Keratinocyte (primary cell): ENCODE measurements at places on chromosomes 12 and 14.

DNA sequence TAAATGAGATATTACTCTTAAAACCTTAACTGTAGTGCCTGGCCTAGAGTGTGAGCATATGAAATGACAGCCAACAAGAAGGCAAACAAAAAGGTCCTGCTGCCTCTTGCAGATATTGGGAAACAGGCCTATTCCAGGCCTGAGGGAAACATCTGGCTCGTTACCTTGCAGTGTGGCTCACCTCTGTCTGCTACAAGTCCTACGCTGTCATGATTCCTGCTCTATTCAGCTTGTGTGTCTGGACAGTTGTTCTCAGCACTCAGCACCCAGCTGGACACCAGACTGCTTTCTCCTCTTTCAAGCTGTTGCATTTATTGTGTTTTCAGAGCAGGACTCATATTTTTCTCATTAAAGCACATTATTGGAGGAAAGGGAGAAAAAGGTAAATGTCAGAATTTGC lies 113.5 kb downstream of the TMTC2 start:
- no peak for DNase-seq

DNA sequence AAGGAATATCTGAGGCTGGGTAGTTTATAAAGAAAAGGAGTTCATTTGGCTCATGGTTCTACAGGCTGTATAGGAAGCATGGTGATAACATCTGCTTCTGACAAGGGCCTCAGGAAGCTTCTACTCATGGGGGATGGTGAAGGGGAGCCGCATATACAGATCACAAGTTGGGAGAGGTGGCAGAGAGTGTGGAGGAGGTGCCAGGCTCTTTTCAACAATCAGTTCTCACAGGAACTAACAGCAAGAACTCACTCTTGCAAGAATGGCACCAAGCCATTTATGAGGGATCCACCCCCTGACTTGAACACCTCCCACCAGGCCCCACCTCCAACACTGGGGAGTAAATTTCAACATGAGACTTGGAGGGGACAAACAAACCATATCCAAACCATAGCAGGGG lies 3.5 kb upstream of the TSPAN11 start:
- no peak for DNase-seq

- DNase-seq: no peak
Measured at GRCh38 chr12:52208424-52209165, 16.8 kb upstream of the KRT80 start.

- DNase-seq: no peak
Measured at GRCh38 chr12:121738340-121738858, 25.8 kb downstream of the TMEM120B start.

DNA sequence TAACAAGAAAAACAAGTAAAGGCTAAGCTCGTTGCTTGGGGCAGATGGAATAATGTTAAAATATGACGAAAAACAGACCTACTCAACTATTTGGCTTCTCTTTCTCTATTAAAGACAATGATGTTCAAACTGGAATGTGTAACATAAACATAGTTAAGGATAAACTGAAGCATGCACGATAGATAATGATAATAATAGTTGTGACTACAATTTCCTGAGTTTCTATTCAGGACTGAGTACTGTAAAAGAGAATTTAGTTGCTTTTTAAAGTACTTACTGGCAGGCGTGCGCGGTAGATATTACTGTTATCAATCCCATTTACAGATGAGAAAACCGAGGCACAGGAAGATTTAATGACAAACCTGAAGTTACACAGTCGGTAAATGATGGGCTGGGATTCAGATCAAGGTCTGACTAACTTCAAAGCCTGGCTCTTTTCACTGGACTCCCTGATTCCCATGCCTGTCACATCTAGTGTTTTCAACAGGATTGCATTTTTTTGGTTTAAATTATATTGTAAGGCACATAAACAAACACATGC lies 103.0 kb downstream of the CRADD start:
- DNase-seq: no peak

DNA sequence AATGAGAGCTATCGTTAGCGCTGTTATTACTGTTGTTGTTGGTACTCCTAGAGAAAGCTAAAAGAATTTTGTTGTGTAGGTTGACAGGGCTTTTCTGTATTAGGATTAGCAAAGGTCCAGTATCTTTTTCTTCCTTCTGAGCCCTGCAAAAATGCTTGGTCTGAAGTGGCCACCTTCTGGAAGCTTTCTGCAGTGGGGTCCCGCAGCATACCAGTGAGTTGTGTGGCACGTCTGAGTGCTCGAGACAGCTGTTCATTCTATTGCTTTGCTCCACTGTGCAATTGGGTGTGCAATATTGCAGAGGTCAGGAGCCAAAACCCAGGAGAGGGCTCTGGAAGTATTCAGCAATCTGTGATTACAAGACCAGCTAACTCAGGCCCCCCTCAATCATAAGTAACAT lies 57.1 kb downstream of the CCDC60 start:
- no peak for DNase-seq

DNA sequence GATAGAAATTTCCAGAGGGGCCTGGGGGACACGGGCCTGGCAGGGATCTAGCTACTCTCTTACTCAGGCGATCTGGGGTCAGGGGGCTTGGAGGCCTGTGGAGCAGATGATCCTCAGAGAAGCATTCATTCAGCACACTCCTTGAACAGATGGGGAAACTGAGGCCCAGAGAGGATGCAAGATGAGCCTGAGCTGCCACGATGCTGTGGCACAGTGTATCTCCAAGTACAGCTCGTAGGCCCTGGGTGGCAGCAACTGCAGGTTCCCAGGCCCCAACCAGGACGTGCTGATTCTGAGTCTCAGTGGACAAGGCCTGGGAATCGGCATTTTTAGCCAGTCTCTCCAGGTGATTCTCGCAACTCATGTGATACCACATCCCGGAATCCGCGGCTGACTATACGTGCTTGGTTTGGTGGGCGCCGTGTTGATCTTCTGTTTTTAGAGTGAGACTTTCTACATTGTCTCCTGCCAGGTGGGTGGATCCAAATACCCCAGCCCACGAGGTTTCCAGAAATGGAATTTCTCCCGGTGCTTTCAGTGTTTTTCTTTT lies 22.5 kb downstream of the ADGRD1 start:
- no peak for DNase-seq

GRCh38 chr14:98498019-98498885 lies 773.7 kb downstream of the BCL11B start:
- peak; percentile 58 for DNase-seq

- DNase-seq: no peak
Measured at GRCh38 chr12:4025181-4026019, 152.2 kb upstream of the PARP11 start.

GRCh38 chr12:97404543-97404942 lies 58.1 kb upstream of the RMST start:
- no peak for DNase-seq

DNA sequence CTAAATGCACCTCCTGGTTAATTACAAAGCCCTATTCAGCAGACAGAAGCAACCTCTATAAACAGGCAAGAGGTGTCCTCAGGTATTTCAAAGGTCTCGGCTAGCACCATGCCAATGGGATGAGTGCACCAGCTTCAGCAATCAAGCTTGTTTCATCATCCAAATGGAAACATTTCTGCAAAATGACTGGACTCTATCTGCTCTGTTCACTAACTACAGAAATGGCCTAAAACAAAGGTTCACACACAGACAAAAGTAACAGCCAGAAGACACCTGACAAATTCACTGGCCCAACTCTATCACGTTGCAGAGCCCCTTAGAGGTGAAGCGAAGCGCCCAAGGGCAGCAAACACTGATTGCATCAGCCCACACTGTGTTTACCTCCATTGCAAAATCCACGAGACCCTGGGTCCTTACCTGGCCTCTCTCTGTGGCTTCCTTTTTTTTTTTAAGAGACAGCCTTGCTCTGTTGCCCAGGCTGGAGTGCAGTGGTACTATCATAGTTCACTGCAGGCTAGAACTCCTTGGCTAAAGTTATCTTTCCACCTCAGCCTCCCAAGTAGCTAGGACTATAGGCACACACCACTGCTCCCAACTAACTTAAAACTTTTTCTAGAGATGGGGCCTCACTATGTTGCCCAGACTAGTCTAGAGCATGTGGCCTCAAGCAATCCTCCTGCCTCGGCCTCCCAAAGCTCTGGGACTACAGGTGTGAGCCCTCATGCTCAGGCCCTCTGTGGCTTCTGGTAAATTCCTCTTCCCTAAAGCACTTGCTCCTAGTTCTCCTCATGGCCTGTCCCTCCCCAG lies 8.5 kb upstream of the SYNE3 start:
- no peak for DNase-seq

DNA sequence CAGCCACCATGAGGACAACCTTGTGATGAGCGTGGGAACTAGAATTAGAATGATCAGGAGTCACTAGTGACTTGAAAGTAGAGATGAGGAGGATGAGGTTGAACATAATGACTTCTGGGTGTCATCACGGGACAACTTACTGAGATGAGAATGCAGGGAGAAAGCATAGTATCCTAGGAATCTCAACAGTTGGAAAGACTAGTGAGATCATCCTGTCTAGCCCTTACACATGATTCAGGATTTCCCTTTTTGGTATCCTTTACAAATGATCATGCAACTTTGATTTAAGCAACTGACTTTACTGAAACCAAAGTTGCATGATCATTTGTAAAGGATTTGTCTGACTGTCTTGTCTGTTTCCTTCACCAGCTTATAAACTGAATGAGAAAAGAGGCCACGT lies 51.8 kb upstream of the HIF1A start:
- no peak for DNase-seq

- no peak for DNase-seq
Measured at GRCh38 chr14:51335531-51335930, 95.5 kb downstream of the TMX1 start.

- no peak for DNase-seq
Measured at GRCh38 chr12:127078577-127079350, 1188.2 kb upstream of the TMEM132C start.

- no peak for DNase-seq
Measured at GRCh38 chr14:101185073-101185835, 281.7 kb upstream of the RTL1 start.

DNA sequence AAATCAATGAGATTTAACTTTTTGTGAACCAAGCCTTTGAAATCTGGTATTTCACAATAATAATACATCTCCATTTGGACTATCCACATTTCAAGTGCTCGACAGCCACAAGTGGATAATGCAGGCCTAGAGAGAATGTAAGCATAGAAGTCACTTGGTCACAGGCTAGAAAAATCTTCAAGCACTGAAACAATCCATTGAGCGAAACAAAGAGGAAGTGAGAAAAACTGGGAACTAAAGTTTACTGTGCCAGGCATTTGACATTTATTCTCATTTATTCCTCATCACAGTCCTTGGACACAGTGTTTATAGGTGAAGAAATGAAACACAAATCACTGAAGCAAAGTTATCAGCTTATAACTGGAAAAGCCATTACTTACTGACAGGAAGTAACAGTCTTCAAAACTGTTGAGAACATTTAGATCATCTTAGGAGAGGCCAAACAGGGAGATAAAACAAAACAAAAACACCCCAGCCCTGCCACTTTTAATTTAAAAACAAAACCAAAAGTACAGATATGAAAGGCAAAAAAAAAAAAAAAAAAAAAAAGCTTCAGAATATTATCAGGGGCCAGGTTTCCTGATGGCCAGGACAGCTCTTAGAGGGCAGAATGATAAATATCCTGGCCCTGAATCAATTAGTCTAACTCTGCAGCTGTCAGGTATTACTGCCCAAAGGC lies 29.2 kb downstream of the GNS start:
- DNase-seq: no peak

DNA sequence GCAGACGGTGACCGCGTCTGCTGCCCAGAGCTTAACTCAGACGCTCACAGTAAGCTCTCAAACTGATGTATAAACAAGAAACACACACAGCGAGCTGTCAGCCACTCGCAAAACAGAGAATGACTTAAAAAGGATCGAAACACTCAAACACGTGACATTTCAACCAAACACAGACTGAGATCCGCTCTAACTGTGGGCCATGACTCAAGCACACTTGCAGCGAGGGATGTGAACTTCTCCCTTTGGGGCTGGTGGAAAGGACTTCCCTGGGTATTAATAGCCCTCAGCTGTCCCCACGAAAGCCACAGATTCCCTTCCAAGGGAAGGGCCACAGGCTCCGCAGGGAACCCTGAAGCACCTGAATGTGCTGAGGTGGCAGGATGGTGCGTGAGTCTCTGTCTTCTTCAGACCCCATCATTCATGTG lies 29.1 kb downstream of the CCDC88C start:
- DNase-seq: no peak

DNA sequence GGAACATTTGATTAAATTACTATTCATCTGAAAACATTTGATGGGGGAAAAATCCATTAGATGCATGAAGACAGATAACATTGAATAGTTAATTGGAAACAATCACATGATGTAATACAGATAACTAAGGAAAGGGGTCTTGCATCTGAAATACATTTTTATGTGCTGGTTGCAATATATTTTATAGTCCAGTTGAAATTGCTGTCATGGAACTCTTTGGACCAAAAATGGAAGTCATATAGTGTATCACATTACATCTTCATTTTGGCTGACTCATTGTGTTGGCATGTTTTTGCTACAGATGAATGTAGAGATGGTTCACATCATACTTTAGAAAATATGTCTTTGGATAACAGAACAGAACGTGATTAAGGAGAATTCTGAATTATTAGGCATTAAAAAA lies 43.0 kb upstream of the GNPNAT1 start:
- peak; percentile 28 for DNase-seq

DNA sequence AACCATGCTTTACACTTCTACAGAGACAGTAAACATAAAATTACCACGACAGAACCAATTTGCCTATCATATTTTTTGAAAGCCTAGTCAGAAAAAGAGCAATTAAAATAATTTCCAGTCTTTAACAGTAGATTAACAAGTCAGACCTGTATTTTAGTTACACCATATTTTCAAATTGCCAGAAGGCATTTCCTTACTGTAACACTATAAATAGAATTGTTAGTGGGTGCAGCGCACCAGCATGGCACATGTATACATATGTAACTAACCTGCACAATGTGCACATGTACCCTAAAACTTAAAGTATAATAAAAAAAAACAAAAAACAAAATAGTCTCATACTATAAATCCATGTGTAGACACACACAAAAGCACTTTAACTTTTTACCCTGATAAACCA lies 16.0 kb downstream of the SOS2 start:
- DNase-seq: no peak

DNA sequence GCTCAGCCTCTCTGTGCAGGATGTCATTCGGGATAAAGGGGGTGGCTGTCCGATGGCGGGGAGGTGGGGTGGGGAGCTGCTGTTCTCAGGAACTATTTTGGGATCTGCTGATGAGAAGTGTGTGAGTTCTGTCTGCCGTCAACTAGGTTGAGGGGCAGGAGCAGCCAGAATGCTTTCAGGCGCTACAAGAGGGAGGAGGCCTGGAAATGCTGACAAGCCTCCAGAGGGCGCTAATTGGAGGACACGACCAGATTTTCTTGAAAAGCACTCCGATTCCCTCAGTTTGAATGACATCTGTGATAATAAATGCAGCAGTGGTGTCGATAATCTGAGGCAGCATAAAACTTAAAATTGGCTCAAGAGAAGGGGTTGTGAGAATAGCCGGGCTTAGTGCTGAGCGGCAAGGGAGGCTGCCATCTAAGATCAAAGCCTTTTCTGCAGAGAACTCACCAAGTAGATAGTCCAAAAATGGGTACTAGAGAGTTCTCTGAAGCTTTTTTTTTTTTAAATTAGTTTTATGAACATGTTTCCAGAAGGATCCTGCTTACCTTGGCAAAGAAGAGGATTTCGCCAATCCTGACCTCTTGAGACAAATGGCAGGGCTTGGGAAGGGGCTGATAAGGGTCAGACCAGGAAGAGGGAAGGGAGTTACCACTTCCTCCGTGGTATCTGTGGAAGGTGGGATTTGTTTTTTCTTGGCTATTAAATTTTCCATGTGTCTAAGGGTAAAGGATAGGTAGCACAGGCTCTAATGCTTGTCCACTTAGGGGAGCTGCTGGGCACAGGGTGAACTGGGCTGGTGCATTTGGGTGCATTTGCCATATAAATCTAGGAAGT lies 94.4 kb downstream of the CRACR2A start:
- no peak for DNase-seq

GRCh38 chr12:103547929-103548328 lies 39.1 kb upstream of the STAB2 start:
- DNase-seq: no peak
